NAMALWA (cell line): ENCODE measurements at places on chromosomes 12 and 14.

- no peak for DNase-seq
Measured at GRCh38 chr12:123091230-123092150, 59.4 kb downstream of the PITPNM2 start.

DNA sequence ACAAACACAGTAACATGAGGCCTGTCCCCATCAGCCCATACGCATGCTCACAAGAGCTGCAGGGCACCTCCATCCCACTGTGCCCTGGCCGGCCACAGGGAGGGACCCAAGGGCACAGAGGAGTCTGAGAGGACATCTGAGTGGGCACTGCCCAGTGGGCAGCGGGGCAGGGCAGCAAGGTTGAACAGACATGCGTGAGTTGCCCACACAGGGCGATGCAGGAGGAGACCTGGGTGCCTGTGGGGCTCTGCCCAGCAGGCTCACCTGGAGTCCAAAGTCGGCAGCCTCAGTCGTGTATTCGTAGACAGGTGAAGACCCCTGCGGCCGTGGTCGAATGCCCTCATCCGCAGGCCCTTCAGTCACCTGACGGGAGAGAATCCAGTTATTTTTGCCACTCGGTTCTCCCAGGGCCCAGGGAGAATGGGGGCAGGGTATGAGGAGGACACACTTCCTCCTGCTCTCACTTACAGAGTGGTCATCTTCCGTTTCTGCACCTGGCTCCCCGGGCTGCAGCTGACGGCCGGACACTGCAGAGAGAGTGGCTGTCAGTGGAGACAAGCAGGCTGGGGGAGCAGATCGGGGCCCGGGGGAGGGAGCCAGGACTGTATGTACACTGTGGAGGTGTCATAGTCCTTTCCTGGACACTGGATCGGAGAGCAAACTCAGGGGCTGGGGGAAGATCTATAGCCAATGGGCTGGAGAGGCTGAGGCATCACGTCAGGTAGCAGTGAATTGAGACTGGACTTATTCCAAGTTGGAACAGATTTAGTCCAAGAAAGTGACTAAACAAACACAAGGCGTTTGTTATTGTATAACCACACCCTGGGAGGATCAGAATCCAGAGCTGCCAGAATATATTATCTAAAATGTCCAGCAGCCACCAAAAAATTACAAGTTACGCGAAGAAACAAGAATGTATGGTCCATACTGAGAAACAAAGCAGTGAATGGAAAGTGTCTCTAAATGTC, 20.7 kb downstream of the AHNAK2 start:
- DNase-seq: no peak

- DNase-seq: no peak
Measured at GRCh38 chr12:104164634-104165033, 26.6 kb upstream of the NFYB start.

DNA sequence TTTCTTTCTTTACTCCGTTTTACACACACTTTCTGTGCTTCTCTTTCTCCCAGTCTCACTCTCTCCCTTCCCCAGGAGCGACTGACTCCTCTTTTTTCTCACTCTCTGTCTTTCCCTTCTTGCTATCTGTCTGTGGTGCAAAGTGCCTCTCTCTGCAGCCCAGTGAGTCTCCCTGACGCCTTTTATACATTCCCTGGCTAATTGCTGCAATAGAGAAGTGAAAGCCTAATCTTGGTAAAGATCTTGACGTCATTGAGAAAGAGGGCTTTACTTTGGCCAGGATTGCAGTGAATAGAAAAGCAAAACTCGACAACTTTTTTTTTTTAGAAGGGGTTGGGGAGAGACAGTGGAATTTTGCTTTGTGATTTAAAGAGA, 706 bp upstream of the DIO2 start:
- DNase-seq: peak; percentile 9

GRCh38 chr12:17334784-17335183, 728.8 kb upstream of the LMO3 start:
- no peak for DNase-seq

GRCh38 chr14:81331229-81332021, 68.7 kb downstream of the STON2 start:
- DNase-seq: no peak

DNA sequence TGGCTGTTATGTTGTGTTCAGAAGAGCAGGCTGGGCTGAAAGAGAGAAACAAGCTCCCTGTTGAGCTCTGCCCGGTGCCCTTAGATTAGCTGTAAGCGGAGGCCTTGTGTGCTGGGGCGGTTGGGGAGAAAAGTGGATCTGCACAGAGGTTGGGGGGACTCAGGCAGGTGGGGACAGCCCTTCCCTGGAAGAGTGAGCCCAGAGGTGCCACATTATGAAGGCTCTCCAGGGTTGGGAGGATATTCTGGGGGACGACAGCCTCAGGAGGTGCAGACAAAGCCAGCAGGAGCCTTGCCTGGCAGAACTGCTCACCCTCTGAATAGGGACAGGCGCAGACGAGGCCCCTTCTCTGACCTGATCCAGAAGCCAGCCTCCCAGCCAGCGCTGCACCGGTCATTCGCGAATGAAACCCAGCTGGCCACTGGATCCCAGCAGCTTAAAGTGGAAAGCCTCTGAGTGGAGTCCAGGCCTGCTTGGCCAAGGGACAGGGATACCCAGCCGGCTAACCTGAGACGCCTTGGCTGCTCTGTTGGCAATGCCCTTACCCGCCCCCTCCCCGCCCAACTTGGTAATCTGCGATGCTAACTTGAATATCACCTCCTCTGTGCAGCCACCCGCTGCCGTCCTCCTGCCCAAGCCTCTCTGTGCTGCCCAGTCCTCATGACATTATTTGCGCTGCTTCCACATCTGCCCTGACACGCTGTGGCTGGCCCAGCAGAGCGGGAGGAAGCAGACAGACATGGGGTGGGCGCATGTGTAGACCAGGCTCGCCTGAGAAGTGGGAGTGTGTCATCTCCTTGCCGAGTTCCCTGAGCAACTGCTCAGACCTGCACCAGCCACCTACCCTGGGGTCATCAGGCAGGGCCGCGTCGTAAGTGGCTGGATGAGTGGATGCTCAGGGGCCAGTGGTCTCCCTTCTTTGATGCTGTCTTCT, 5.6 kb downstream of the HIP1R start:
- DNase-seq: no peak

DNA sequence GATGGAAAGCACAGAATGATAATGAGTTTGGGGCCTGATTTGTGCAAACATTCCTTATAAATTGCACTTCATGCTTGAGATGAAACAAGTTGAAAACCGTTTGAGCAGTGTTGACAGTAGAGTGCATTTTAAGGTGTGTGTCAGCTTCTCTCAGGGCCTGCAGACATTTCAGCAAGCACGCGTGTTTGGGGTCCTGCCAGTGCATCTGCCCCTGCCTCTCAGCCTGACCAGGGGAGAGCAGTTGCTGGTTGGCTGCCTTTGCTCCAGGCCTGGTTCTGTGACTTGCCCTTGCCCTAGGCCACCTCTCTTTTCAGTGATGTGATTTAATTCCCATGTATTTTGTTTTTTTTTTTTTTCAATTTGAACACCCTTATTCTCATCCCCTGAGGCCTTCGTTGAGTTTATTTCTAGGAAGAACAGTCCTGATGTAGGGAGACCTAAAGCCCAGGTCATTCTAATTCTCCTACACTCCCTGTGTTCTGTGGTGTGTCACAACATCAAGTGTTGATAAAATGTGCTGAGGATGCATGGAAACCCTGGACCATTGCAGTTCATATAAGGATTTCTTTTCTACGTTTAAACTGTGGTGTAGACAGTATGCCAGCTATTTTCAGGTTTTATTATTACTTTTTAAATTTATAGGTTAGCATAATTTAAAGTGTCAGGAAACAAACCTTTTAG, 40.1 kb upstream of the AMN start:
- DNase-seq: no peak

DNA sequence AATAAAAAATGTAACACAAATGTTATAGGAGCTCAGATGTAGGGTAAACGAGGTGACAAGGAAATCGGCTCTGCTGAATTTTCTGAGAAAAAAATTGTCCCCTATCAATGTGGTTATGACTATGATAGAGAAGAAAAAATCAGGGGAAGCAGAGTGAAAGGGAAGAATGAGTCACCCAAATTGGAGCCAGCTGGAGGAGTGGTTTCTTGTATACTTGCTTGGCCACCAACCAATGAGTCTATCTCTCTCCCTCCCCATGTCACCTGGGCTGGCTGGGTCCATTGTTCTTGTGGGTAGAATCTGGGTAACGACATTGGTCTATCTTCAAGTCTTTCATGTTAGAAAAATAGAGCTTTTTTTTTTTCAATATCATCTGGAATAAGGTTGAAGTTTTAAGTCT, 196.6 kb upstream of the FLRT2 start:
- DNase-seq: no peak

DNA sequence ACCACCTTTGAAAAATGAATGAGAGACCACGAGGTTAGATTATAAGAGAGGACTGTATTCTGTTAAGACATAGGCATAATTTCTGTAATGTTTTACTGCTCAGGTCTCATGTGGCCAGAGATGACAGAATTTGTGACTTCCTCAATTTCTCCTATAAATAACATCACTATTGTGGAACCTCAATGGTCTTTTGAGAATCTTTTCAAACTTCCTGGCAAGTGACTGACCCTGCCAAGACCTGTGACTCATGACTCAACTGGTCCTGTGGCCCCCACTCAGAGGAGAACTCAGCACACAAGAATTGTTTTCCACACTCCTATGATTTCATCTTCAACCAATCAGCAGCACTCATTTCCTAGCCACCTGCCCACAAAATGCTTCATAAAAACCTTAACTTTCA, 508.2 kb upstream of the ATP2B1 start:
- DNase-seq: no peak

- no peak for DNase-seq
Measured at GRCh38 chr14:91977884-91978283, 30.4 kb upstream of the FBLN5 start.

DNA sequence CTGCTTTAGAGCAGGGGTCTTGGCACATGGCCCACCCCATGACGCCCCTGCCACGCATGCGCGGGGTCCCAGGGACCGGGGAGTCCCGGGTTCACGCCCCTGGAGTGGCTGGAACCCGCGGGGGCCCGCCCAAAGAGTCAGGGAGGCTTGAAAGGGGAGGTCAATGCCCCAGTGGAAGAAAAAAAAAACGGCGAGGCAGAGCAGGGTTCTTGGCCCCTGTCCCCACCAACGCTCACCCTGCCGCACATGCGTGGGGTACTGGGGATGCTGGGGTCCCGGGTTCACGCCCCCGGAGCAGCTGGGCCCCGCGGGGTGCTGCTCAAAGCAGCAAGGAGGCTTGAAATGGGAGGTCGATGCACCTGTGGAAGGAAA, 319.1 kb downstream of the ALG10 start:
- no peak for DNase-seq

- peak; percentile 62 for DNase-seq
Measured at GRCh38 chr14:93970965-93971634, 5.3 kb downstream of the ASB2 start.

- DNase-seq: no peak
Measured at GRCh38 chr14:57254884-57255283, 13.8 kb downstream of the EXOC5 start.

- DNase-seq: no peak
Measured at GRCh38 chr14:78135450-78135891, 34.7 kb upstream of the NRXN3 start.

DNA sequence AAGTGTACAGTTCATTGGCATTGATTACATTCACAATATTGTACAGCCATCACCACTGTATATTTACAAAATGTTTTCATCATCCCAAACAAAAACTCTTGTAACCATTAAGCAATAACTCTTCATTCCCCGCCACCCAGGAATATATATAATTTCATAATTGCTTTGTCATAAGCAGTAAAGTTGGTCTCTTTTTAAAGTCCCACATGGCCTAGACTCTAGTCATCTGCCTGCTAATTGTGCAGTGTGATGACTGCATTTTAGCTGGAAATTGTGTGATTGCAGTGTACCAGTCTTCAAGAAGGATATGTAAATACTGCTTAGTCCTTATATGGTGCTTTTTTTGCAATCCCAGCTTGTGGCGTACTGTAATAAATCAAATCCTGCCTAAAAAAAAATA, 75.1 kb upstream of the ATP2A2 start:
- DNase-seq: no peak

GRCh38 chr12:92519284-92519683, 183.5 kb upstream of the PLEKHG7 start:
- DNase-seq: no peak

- no peak for DNase-seq
Measured at GRCh38 chr12:122842505-122843405, 7.5 kb downstream of the HIP1R start.

DNA sequence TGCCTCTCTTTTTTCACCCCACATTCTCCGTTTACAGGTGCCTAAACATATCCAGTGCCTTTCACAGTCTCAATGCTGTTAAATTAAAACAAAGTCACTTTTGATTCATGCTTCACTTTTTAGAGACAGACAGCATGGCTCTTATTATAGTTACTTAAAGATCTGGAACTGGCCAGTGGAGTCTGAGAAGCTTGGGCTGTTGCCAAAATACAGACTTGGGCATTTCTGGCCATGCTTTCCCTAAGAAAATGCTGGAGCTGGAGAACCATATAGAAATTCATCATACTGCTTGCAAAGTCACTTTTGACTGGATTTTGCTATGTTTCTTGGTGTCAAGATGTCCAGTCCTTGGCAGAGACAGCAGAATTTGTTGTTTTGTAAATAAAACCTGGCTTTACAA, 12.2 kb upstream of the GPR68 start:
- DNase-seq: no peak

- DNase-seq: no peak
Measured at GRCh38 chr12:39930101-39930500, 175.8 kb downstream of the SLC2A13 start.

- peak; percentile 22 for DNase-seq
Measured at GRCh38 chr12:19440916-19441315, 1.6 kb downstream of the AEBP2 start.

DNA sequence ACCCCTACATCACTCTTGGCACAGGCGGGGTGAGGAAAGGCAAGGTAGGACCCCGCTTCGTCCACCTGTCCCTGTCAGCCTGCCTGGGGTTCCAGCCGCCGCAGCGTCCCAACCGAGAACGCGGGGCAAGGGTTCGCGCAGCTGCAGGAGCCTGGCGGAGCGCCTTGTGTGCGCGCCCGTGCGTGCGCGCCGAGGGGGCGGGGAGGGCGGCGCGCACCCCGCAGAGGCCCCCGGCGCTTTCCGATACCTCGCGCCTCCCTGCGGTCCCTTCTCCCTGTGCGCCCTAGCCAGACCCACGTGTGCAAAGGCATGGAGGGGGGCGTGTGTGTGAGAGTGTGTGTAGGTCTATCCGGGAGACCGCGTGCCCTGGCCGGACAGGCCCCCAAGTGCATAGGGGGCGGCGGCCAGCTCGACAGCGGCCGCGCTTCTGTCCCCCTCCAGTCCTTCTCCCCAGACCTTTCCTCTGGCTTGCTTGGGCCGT, 122.4 kb downstream of the TSPAN9 start:
- no peak for DNase-seq

DNA sequence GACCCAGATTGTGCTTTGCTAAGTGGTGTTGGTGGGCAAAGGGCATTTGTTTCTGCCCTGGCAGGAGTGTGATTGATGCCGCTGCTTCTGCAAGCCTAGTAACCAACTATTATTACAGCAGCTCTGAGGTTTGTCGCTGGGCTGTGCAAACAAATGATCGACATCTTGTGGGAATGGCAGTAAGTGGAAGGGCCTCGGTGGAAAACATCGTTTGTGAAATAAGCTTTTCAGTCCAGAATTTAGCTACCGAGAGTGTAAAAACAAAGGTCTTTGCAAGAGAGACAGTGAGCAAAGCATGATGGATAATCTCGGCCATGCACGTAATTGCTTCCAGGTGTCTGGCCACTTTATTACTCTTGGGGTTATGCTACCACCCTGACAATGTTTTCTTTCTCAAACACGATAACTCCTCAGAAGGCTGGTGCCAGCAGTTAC, 397.7 kb upstream of the PRICKLE1 start:
- DNase-seq: no peak
